ENCODE measurements at places on chromosomes 2 and 18.

DNA sequence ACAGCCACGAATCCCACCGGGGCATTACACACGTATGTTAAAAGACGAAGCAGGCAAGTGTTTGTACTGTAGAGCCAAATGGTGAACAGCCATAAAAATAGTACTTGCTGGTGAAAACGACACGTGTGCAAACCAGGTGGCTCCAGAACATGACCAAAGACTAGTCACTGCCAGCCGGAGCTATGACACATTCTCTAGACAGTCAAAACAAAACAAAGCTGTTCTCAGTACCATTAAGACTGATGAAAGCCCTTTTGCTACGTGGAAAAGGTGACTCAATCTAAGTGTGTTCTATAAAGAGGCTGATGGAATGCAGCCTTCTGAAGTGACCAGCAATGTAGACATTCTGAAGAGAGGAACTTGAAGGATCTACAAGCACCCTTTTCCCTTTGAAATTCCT is 367.7 kb upstream of the NETO1 start:
- DNase-seq: no peak

DNA sequence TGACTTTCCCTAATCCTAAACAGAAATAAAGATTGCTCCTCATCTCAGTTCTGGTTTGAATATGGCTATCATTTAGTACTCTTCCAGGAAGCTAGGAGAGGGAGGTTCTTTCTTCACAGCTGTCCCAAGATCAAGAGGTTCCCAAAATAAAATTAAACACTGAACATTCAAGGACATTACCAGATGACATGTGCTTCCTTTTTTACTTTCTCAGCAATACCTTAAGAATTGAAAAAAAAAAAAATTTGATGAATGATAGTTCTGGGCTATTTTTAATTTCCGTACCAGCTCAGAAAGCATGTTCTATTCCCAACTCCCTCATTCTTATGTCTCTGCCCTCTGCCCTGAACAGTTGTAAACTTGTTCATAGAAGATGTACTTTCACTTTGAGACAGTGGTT is 61.7 kb upstream of the MYL1 start:
- no peak for DNase-seq

GRCh38 chr2:101466426-101466825 is 8.5 kb downstream of the RFX8 start:
- no peak for DNase-seq

GRCh38 chr18:34857320-34857719 is 147.2 kb downstream of the DTNA start:
- DNase-seq: no peak

DNA sequence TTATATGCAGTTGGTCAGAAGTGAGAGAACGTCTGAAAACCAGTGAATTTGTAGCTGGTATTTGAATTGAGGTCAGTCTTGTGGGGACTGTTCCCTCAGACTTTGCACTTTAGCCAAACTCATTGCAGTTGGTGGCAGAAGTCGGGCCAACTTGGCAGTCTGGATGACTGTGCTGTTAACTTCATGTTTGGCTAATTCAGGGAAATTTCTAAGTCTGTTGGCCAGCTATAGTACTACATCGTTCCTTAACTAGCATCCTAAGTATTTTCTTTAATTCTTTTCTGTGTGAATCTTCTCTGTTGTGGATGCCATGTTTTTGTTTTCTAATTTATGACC is 806.8 kb upstream of the GCFC2 start:
- no peak for DNase-seq

GRCh38 chr2:240166761-240167587 is 26.5 kb upstream of the OTOS start:
- no peak for DNase-seq

DNA sequence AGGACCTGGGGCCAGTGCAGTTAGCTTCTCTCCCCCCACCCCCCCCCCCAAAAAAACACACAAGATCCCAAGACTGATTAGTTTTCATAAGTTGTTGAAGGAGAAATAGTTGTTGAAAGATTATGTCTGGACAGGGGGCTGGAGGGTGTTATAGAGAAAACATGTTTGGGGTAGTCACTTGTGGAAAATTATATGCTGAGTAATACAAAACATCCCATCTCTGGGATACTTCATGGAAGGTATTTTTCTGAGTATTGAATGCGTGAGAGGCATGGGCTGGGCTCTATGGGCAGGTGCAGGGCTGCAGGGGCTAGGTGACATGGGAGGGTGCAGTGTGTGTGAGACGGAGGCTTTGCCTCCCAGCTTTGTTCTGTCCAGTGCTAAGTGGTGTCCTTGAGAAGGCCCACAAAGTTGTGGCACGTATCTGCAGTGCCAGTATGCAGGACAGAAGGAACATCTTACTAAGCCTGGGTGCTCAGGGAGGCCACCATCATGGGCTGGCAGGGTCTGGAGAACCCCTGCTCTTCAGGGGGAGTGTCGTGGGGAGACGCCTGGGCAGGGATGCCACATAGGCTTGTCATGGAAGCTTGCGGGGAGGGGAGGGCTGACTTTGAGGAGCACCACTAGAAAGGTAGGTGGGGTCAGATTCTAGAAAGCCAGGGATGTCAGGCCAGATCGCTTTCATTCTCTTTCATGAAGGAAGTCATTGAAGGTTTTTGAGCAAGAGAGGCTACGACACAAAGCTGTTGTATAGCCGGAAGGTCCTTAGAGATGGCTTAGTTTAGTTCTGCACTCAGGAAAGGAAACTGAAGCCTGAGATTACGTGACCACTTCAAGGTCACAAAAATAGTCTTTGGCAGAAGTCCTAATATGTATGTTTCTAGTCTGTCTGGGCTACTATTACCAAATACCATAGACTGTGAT is 232.0 kb downstream of the LDLRAD4 start:
- DNase-seq: no peak

- DNase-seq: no peak
Measured at GRCh38 chr2:189860161-189860560, 75.9 kb downstream of the PMS1 start.

DNA sequence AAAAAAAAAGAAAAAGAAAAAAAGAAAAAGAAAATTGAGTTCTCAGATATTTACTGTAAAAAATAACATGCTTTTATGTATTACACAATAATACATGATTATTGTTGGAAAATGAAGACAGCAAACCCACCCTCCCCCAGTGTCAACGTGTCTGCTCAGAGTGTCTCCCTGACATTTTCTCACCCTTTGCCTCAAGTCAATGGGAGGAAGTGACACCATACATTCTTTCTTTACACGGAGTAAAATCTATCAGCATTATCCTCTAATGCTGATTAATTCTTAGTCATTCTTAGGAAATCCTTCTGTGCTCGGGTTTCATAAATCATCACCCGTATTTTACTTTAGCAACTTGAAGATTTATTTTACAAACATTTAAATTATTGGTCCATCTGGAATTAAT is 32.0 kb downstream of the CTAGE1 start:
- no peak for DNase-seq

GRCh38 chr2:236833501-236834073 is 252.1 kb upstream of the COPS8 start:
- DNase-seq: no peak

- no peak for DNase-seq
Measured at GRCh38 chr18:35470435-35470834, 27.3 kb downstream of the INO80C start.

DNA sequence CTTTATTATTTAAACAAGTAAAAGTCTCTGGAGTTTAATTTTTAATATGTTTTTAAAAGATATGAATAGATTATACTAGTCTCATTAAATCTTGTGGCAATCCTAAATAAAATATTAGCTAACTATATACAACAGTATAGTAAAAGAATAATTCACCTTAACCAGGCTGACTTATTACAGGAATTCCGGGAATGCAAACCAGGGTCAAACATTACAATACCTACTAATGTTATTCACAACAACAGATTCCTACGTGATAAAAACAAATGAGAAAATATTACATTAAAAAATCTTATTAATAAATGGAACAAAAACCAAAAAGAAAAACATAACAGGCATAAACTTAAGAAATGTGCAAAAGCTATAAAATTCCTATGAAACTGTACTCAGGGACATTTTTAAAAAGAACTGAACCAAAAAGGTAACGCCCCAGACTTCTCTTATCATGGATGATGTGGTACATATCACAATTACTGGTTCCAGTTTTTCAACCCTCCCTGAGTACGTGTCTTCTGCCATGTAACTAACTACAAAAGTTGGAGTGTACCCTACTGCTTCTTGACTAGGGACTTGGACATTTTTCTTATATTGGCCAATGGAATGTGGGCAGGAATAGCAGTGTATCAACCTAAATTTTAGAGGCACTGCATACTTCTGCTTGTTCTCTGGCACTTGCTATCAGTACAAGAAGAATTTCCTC is 20.2 kb downstream of the TTC21B start:
- DNase-seq: no peak

DNA sequence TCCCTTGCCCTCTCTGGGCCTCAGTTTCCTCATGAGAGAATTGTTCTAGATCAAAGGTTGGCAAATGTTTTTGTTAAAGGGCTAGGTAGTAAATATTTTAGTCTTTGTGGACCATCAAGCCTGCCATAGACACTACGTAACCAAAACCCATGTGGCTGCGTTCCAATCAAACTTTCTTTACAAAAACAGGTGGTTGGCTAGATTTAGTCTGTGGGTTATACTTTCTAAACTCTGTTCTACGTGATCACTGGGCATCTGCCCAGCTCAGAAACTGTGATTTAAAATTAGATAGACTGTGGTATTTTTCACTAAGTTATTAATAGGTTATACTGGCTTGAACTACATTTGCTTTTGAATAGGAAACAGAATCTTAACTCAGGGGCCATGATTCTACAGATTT is 149.8 kb upstream of the DCC start:
- DNase-seq: no peak

- DNase-seq: no peak
Measured at GRCh38 chr2:47014564-47015051, 99.0 kb upstream of the MCFD2 start.

- DNase-seq: no peak
Measured at GRCh38 chr2:97662386-97662894, 1.4 kb downstream of the ACTR1B start.

DNA sequence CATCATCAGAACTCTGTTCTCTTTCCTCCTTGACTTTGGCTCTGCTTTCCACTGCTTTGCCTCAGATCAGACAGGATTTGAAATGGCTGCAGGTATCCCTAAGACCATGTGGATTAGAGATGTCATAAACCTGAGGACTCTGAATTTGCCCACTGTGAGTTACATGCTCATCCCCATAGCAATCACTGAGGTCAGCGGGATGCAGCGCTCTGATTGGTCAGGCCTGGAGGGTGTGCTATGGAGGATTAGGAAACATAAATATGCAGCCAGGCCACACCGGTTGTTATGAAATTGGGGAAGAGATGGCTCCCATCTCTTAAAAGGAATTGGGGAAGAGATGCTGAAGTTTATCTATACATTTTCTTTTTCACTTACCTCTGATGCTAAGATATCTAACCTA is 73.7 kb upstream of the DNAJC10 start:
- no peak for DNase-seq

DNA sequence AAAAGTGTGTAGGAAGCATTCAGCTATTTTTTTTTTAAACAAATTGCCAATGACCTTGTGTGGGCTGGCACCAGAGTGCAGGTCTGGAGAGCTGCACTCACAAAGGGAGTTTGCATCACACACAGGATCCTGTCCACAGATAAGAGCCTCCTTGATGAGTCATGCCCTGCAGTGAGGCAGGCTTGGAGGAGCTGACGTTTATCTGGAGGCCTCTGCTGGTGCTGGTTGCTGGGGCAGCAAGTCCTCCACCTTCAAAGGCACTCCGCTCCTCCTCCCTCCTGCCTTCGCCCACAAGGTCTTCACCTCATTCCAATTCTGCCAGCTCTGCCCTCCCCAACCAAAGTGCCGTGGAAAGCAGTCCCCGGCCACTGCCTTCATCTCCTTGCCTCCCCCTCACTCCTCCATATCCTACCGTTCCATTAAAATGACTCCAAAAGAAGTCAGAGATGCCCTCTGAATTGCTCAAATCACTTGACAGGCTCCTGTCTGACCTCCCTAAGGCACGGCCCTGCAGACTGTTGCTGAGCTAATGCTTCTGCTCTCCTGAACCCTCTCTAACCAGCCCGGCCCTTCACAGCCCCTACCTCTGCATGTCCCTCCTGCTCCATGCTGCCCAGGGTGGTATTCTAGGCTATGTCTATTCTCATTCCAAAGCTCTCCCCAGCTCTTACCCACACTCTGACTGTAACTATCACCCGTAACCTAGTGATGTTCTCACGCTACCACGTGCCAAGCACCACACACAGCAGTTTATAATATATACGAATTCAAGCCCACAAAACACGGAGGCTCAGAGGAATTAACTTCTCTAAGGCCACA is 30.9 kb downstream of the LONRF2 start:
- no peak for DNase-seq

Data from COR-L47 (cell line).